ENCODE measurements at places on chromosomes 6 and 20. TPM values are rescaled to one million over a fixed set of nuclear protein-coding genes. Genes with fewer than 3 reads are reported as not detected.

- DNase-seq, result no peak
- H3K4me1 ChIP-seq, result no peaks in the 10 kb centered on the region
- H3K27me3 ChIP-seq, result peaks cover 27% of the 10 kb centered on the region
- H3K27ac ChIP-seq, result no peak overlapping the region
- H3K4me3 ChIP-seq, result no peak overlapping the region
Observed at GRCh38 chr6:154996841-154997311, 1.8 kb downstream of the TIAM2 start.

GRCh38 chr6:64553249-64553786, 917.7 kb downstream of the PHF3 start:
- DNase-seq, result no peak
- no peak overlapping the region for H3K27ac ChIP-seq
- H3K27me3 ChIP-seq, result no peaks in the 10 kb centered on the region
- no peaks in the 10 kb centered on the region for H3K4me1 ChIP-seq

Gene EPHA7
- 0.14 TPM for total RNA-seq

- peaks cover 26% of the 10 kb centered on the region for H3K36me3 ChIP-seq
- no peak for DNase-seq
- peaks cover 23% of the 10 kb centered on the region for H3K27me3 ChIP-seq
- H3K4me3 ChIP-seq, result peak overlapping the region; percentile 51
Observed at GRCh38 chr6:106102034-106102433, 15.9 kb downstream of the PRDM1 start.

GRCh38 chr6:12974551-12974950, 258.0 kb downstream of the PHACTR1 start:
- DNase-seq, result no peak
- H3K4me1 ChIP-seq, result no peaks in the 10 kb centered on the region
- no peaks in the 10 kb centered on the region for H3K27me3 ChIP-seq
- H3K4me3 ChIP-seq, result no peak overlapping the region

- DNase-seq, result no peak
- no peaks in the 10 kb centered on the region for H3K36me3 ChIP-seq
- H3K27me3 ChIP-seq, result no peaks in the 10 kb centered on the region
- no peaks in the 10 kb centered on the region for H3K4me1 ChIP-seq
- H3K27ac ChIP-seq, result no peak overlapping the region
- H3K4me3 ChIP-seq, result no peak overlapping the region
Observed at GRCh38 chr6:44497807-44498206, 110.3 kb downstream of the CDC5L start.

DNA sequence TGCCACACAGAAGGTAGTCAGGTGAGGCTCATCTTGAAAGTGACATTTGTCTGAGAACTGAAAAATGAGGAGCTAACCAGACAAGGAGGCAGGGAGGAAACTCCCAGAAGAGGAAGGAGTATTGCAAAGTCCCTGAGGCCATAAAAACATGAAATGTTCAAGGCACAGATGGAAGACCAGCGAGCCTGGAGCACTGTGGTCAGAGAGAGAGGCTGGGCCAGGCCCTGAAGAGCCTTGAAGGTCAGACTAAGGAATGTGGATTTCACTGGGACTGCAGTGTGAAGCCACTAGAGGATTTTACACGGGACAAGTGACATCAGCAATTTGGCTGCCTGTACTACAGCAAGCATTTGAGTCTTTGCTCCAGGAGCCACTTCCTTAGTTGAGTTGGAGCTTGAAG, 21.1 kb upstream of the TMEM181 start:
- no peaks in the 10 kb centered on the region for H3K4me1 ChIP-seq
- H3K36me3 ChIP-seq, result no peaks in the 10 kb centered on the region

Gene TUBB2A
- 15.4 TPM for total RNA-seq
